ENCODE measurements at places on chromosomes 11 and 22.

DNA sequence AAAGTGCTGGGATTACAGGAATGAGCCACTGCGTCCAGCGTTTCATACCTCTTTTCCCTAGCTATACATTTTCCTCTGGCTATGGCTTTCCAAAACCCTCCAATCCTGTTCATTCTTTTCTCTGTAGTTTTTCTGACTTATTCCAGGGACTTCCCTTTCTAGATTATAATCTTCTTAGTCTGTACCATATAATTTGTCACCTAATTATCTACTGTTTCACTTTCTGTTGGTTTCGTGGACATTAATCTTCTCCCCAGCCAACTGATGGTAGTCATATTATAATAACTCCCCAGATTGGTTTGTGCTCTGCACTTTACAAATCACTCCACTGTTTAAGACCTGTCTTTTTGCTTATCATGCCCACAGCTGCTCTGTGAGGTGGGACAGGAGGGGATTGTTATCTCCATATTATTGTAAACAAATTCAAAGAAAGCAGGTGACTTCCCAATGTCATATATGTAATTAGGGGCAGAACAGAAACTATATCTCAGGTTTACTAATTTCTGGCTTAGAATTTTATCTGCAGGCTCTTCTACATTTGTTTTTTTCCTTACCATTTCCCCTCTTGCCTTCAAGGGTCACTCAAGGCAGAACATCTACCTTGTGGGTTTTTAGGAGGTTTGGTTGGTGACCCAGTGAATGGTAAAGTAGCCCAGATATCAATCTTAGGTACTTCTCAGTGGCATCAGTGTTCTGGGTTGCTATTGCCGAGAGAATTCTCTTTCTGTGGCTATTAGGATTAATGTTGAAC lies 23.9 kb downstream of the STIM1 start:
- DNase-seq = no peak

- DNase-seq = no peak
Measured at GRCh38 chr11:87639753-87640364, 535.4 kb downstream of the RAB38 start.

GRCh38 chr11:123052901-123053721 lies 8.8 kb downstream of the HSPA8 start:
- DNase-seq = peak; percentile 24

DNA sequence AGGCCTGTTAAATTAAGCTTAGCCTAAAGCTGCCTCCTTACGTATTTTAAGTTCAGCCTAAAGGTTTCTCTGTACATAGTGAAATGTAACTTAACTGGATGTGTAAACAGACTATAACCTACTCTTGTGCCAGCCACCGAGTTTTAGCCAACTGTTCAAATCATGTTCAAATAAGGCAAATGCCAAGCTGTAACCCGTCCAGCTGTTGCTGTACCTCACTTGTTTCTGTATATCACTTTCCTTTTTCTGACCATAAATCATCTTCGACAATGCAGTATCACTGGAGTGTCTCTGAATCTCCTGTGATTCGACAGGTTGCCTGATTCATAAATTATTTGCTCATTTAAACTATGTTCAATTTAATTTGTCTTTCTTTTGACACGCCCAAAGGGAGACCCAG lies 4.0 kb upstream of the PLAAT5 start:
- DNase-seq = no peak

DNA sequence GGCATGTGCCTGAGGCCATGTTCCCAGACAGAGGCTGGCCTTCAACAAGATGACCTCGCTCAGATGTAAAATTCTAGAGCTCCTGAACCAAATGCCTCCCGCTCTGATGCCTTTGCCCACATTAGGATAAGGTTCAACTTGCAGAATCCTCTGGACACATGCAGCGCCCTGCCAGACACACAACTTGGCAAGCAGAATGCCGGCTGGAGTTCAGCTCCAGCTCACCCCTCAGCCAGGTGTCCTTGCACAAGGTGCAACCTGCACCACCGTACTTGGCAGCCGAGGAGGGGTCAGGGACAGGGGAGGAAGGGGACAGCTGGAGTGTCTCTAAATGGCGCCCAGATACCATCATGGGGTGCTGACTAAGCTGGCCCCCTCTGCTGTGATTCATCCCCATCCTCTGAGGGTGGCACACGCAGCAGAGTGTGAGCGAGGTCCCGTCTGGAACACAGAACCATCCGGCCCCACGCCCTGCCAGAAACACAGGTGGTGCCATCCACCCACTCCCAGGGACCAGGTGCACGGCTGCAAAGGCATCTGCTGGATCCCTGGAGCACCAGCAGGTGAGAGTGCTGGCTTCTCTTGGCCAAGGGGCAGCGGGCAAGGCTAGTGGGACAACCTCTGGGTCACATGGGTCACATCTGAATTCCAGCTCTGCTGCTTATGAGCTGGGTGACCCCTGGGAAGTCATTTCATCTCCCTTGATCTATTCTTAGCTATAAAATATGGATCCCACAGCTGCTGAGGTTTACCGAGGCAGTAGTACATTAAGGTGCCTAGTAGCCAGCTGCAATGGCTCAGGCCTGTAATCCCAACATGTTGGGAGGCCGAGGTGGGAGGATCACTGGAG lies 12.8 kb downstream of the ZMAT5 start:
- no peak for DNase-seq

DNA sequence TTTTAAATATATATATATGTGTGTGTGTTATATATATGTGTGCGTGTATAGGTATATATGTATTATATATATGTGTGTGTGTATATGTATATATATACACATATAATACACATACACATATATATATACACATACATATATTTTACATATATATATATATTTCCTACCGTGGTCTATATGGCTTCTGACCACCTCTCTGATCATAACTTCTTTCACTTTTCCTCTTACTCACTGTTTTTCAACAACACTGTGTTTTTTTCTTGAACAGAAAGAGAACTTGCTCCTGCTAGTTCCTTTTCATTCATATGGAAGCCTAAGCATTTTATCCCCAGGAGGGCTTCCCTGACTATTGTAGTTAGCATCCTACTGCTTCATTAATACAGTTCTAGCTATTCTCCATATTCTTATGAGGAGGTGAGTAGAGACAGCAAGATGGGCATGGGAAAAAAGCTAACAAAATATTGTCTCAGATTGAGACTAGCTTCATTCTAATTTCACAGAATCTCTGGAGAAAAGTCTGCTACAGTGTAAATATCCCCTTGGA lies 38.5 kb upstream of the CTSC start:
- no peak for DNase-seq

GRCh38 chr11:111605681-111606080 lies 3.4 kb downstream of the SIK2 start:
- no peak for DNase-seq

DNA sequence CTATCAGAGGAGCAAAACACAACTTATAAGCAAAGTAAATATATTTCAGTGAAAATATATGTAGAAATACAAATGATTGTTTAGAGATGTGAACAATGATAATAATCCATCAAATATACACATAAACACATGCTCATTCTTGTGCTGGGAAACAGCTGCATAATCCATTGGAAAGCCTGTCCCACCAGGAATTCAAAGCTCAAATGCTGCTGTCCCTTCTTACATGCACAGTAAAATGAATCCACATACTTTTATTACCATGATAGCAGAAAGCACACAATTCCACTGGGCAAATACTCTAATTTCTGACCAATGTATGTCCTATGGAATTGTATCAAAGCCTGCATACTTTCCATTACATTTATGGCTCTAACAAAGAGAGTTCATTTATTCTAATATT lies 44.5 kb downstream of the SOX6 start:
- DNase-seq = no peak

GRCh38 chr11:117523680-117524079 lies 196.0 kb downstream of the CEP164 start:
- peak; percentile 63 for DNase-seq

GRCh38 chr11:41459465-41460401 lies at the start of gene LRRC4C:
LRRC4C (minus strand) TSS chr11:41459652.
- no peak for DNase-seq

GRCh38 chr22:28934026-28934425 lies 50.7 kb downstream of the ZNRF3 start:
- DNase-seq = no peak

DNA sequence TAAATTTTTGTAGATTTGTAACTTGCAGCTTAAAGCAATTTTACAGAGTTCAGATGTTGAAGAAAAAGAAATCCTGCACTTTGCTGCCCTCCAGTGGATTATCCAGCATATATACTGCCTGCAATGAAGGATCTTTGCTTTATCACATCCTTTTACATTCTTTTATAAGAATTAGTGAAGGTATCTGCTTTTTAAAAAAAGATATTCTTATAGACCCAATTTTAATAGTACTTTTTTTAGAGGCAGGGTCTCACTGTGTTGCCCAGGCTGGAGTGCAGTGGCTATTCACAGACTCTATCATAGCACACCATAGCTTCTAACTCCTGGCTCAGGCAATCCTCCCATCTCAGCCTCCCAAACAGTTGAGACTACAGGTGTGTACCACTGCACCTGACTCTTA lies 60.7 kb downstream of the TTC17 start:
- peak; percentile 43 for DNase-seq

DNA sequence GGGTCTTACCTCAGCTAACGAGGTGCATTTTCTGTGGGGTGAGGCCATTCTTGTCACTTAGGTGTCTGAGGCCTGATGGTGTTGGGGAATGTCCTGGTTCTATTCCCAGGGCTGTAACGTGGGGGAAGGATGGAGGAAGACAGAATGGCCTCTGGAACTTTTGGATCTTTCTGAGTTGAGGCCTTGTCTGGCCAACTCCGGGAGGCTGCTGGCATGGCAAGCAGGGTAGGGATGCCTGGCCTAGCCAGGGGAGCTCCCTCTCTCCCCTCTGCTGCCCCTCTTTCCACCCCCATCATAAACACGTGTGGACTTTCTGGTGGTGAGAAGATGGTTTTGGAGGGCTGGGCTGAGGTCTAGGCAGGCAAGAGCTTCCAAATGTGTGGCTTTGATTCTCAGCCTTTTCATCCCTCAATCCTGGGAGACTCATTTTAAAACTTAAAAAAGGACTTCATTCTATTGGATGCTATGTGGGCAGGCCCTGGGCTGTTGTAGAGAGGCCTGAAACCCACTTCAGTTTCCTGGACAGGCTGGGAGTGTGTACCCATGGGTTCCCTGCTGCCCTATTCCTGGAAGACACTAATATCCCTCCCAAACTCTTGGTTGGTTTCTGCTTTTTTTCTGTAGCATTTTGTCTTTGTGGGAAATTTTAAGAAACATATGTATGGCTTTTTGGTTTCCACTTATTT lies 30.9 kb downstream of the ZBTB16 start:
- DNase-seq = no peak

GRCh38 chr11:82981852-82982251 lies 80.3 kb downstream of the DDIAS start:
- peak; percentile 17 for DNase-seq

- no peak for DNase-seq
Measured at GRCh38 chr22:50456466-50457234, 18.2 kb downstream of the SBF1 start.

- no peak for DNase-seq
Measured at GRCh38 chr11:121441521-121441920, 10.6 kb upstream of the SORL1 start.

DNA sequence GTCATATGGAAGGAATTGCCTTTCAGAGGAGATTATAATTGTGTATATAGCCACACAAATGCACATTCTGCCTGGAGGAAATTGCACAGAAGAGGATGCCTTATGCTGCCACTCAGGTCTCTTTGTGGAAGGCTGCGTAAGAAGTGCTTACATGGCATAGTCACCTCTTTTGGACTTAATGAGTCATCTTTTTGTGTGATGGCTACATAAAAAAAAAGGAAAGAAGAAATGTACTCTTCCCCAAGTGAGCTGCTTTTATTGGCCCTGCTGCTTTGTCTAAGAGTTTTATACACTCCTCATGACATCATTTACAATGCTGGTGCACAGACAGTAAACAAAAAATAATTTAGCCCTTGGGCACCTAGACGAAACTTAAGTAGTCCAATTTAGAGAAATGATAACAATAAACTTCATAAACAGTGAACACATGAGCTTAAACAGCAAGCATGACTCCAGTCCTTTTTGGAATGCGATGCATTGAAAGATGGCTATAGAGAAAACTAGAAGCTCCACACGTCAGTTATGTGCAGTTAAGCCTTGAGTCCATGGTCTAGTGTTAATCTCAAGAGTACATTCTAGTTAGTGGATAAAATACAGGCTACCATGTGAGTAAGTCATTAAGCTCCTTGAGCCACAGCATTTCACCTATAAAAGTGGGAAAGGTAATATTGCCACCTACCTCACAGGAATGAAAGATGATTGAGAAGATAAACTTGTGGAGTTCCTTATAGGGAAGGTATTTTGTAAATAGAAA lies 12.0 kb downstream of the CSTPP1 start:
- peak; percentile 84 for DNase-seq

DNA sequence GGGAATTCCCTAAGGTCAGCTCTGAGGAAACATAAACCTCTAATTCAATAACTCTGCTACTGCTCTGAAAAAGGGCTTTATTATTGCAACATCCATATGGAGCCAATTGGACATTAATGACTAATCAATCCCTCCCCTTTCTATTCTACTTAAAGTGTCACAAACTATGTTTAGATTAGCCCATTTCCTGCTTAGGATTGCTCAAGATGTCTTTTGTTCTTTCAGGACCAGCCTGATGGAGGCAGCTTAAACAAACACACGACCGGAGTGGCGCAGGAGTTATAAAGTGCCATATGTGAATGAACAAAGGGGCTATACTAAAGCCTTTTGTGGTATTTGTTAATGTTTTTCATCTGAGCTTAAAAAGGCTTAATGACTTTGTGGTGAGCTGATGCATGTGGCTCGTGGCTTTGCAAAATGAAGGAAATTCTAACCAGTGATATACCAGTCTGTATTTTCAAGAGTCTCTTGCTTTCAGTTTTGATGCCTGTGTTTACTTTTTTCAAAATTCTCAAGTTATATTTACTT lies 354.4 kb downstream of the SOX6 start:
- DNase-seq = peak; percentile 91

DNA sequence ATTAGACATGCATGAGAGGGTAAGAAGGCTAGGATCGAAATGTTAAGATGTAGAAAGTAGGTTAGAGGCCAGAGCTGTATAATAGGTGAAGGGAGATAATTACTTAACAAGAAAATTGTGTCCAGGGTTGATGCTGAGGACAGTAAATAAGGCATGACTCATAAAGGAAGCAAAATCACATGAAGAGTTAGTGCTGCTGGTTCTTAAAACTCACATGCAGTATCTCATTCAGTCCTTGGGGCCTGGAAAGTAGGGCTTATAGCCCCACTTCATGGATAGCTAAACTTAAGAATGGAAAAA lies 130.2 kb downstream of the NCAM1 start:
- DNase-seq = no peak

DNA sequence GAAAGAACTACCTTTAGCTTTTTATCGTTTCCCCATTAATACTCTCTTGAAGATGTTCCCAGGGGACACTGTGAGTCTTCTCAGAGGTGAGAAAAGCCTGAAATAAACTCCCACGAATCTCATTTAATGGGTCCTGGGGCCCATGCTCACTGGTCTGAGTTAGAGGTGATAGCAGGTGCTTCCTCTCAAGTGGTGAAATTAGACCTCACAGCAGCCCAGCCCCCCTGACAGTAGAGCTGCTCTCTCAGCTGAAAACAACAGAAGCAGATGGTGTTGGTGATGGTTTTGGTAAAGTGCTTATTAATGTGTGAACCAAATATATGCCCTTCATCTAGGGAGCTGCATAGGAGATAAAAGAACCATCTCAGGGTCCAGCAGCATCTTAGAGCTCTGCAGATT lies 76.8 kb upstream of the VPREB1 start:
- no peak for DNase-seq
